ENCODE measurements at places on chromosomes 7 and 10.

- ATAC-seq = no peak
Measured at GRCh38 chr7:84701524-84702306, 485.1 kb downstream of the SEMA3D start.

GRCh38 chr10:33434933-33435332, 100.5 kb upstream of the NRP1 start:
- no peak for ATAC-seq

DNA sequence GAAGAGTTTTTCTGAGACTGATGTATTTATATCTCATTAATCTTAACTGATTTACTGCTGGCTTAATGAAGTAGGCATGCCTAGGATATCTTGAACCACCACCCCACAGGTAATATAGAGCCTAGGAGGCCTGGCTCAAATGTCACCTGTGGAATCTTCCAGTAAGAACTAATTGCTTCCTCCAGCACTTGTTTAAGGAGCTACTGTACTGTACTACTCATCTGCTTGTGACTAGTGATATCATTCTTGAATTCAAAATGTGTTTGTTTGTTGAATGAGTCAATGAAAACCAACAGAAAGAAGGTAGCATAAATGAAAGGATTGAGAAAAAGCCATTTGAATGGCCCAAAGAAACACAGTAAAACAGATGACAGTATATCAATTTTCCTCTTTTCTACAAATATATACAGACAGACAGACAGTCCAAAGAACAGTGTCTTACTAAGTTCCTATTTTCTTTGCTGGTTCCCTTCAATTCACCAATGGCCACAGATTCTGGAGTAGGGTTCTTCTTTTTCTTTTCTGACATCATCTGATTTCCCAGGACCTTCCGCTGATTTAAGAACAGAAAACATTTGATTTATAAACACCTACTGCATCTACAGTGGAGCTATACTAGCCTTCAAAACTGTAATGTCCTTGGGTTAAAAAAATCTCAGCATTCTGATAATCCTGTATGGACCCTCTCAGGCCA, 43.7 kb upstream of the SLIT1 start:
- no peak for ATAC-seq

- no peak for ATAC-seq
Measured at GRCh38 chr7:159130199-159130775, 14.4 kb downstream of the VIPR2 start.

DNA sequence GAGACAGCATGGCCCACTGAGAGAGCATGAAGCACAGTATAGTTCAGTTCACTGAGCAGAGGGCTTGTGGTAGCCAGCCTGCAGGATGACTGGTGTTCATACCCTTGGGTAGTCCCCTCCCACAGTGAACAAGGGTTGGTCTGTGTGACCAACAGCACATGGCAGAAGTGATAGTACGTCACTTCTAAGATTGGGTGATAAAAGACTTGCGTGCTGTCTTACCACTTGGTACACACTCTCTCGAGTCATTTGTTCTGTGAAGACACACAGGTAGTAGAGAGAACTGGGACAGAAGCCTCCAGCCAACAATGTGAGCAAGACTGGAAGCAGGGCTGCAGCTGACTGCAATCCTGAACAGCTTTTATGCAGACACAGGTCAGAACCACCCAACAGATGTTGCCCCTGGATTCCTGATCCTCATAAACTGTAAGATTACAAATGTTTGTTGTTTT, 14.6 kb downstream of the EPC1 start:
- peak; percentile 98 for ATAC-seq

GRCh38 chr10:124403548-124403947, 15.2 kb downstream of the OAT start:
- ATAC-seq = peak; percentile 95

GRCh38 chr10:23413629-23414089, 25.2 kb upstream of the OTUD1 start:
- peak; percentile 70 for ATAC-seq

GRCh38 chr10:97270523-97271154, 21.8 kb downstream of the ARHGAP19 start:
- ATAC-seq = no peak

GRCh38 chr7:10706875-10707493, 266.7 kb upstream of the PHF14 start:
- no peak for ATAC-seq
